ENCODE measurements at places on chromosomes 13 and 19. TPM values are rescaled to one million over a fixed set of nuclear protein-coding genes. Genes with fewer than 3 reads are reported as not detected.

- no peak for DNase-seq
These were observed 45.0 kb downstream of the RASA3 start for GRCh38 chr13:114087430-114087829.

GRCh38 chr19:55472463-55472862 is 4.0 kb upstream of the ZNF628 start:
- no peak for DNase-seq

DNA sequence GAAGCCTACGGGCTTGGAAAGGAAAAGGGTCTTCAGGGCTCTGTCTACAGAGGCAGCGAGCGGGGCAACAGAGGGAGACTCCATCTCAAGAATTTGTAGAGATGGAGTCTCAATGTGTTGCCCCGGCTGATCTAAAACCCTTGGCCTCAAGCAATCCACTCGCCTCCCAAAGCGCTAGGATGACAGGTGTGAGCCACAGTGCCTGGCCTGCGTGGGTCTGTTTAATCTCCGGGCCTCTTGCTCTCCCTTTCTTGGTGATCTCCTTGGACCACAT is 8.1 kb downstream of the RPS9 start:
- DNase-seq: no peak

DNA sequence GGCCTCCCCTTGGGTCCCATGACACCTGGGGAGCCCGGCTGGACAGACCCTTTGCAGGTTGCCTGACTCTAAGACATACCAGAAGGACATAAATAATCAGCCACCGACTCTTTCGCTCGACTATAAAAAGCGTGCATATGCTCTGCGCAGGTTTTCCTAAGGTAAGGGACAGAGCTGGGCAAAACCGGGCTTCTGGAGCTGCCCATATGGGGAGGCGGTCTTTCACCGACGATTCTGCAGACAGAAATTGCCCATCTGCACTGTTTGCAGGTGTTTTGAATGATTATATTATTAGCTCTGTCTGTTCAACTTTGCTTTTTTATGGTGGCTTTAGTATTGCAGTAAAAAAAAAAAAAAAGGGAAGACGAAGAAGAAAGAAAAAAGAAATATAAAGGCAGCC is 347.2 kb downstream of the TSHZ3 start:
- DNase-seq: no peak

Gene KLC3
- 2.4 TPM for polyA plus RNA-seq

GRCh38 chr13:45042539-45042938 is 53.2 kb downstream of the GPALPP1 start:
- no peak for DNase-seq

DNA sequence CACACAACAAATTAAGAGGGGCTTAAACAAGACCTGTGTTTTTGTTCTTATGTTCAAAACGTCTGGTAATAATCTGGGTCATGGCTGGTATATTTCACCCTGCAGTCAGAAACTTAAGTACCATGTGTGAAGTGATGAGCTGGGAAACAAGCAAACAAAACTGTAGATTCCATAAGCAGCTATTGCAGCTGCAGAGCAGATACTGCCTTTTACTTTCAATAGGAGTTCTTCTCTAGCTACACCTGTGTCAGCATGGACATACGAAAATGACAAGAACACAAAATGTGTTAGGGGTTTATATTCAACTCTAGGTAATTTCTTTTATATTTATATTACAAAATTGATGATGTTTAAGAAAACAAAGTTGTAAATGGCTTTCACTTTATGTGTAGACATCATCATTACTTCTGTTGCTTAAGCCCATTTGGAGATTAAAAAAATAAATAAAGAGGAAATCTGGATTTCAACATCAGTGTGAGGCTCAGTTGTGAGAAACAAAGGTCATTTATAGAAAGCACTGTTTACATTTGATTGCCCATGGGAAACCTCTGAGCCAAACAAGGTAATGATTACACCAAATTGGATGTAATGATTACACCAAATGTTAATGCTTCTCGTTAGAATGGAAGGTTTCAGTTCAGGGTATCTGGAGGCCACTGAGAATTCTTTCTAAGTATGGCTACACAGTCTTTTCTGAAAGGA is 451.0 kb upstream of the SLC10A2 start:
- DNase-seq: peak; percentile 66

- DNase-seq: no peak
These were observed 90.5 kb downstream of the ZNF708 start for GRCh38 chr19:21238670-21239069.

DNA sequence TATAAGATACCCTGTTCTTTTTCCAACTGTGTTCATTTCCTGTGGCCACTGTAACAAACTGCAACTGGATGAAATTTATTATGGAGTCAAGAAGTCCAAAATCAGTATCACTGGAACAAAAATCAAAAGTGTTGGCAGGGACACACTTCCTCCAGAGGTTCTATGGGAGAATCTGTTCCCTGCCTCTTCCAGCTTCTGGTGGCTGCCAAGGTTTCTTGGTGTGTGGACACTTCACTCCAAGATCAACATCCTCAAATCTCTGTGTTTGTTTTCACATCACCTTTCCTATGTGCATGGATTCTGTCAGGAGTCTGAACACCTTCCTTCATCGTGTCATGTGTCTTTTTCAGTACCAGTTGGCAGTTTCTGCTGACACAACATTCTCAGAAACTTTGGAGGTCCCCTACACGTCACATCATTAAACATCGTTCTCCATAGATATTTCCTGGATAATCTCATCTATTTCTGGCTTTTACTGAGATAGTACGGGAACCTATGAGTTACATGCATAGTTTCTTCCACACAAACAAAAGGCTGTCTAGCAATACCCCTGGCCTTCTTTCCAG is 15.2 kb upstream of the EFNB2 start:
- no peak for DNase-seq

Gene ZC3H13
- polyA plus RNA-seq: 71.3 TPM
